Hematopoietic multipotent progenitor cell treated with erythropoietin and hydrocortisone succinate and interleukin-3 and kit ligand, for 8 days (in vitro differentiated cells): ENCODE measurements at places on chromosomes 2 and 18.

- no peak for DNase-seq
These were observed 300.0 kb upstream of the CHAC2 start for GRCh38 chr2:53467467-53468180.

GRCh38 chr2:162300266-162300665, 18.2 kb downstream of the IFIH1 start:
- no peak for DNase-seq

- no peak for DNase-seq
These were observed 80.7 kb downstream of the LYPD1 start for GRCh38 chr2:132589111-132589830.

- DNase-seq = no peak
These were observed 12.4 kb downstream of the RALB start for GRCh38 chr2:120265006-120265405.

- no peak for DNase-seq
These were observed 152.4 kb downstream of the OSR1 start for GRCh38 chr2:19205983-19206533.

- no peak for DNase-seq
These were observed 22.2 kb downstream of the KCNJ3 start for GRCh38 chr2:154720651-154721050.

DNA sequence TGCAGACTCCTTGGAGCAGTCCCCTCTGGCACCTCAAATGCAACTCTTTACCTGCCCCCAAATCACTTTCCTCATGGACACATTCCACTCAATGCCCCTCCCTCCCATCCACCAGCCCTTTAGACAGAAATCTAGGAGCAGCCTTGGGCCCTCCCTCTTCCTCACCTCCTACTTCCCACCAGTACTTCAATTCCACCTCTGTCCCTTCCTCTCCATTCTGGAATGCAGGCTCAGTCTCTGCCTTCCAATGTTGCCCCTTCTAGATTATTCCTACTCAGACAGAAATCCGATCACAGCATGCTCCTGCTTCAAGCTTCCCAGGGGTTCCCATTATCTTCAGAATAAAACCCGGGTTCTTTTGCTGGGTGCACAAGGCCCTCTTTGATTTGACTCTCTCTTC, 62.1 kb downstream of the MTHFD2 start:
- no peak for DNase-seq

- no peak for DNase-seq
These were observed 112.0 kb downstream of the ACTR3 start for GRCh38 chr2:114001937-114002336.

DNA sequence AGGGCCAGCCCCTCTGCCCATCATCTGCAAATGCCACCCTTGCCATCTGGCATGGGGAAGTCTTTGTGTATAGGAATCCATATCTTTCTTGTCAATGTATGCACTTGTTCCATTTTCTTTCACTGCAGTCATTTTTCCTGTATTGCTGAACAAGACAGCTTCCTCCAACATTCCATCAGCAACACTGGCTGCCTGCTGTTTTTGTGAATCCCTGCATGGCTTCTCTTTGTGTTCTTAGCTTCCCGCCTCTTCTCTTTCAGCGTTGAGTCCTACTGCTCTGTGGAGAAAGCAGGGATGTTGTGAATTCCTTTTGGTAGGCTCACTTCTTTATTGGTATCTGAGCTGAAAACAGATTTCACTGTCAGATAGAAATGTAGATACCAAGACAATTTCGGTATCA, 150.0 kb downstream of the LPIN1 start:
- no peak for DNase-seq

DNA sequence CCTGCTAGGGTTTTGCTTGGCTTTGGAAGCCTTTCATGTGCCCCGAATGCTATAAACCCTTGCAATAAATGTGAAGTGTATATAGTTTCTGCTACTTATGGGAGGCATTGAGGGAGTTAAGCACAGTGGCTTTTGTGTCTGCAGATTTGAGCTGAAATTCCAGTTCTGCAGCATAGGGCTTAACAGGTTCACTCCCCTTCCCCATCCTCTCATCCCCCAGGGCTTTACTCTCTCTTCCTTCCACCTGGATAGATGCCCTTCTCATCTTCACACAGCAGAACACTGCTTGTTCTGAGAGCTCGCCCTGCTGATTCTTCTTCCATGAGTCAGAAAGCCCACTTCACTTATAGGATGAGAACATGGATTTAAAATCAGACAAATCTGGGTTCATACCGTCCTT, 37.2 kb downstream of the SOX11 start:
- DNase-seq = no peak

GRCh38 chr2:46376586-46376985, 79.4 kb downstream of the EPAS1 start:
- no peak for DNase-seq

- DNase-seq = no peak
These were observed 159.5 kb downstream of the SETBP1 start for GRCh38 chr18:44840058-44840790.

GRCh38 chr2:178473931-178474330, 4.5 kb downstream of the FKBP7 start:
- no peak for DNase-seq
